ENCODE measurements at places on chromosomes 12 and 14.

GRCh38 chr14:39025810-39026627 lies 77.0 kb downstream of the SEC23A start:
- H3K36me3 ChIP-seq, result no peaks in the 10 kb centered on the region
- H3K27me3 ChIP-seq, result no peaks in the 10 kb centered on the region
- no peaks in the 10 kb centered on the region for H3K4me1 ChIP-seq
- H3K27ac ChIP-seq, result no peak overlapping the region

GRCh38 chr12:96205908-96206307 lies 11.7 kb downstream of the ELK3 start:
- H3K27ac ChIP-seq, result peak overlapping the region; percentile 43
- DNase-seq, result no peak
- H3K4me3 ChIP-seq, result no peak overlapping the region

DNA sequence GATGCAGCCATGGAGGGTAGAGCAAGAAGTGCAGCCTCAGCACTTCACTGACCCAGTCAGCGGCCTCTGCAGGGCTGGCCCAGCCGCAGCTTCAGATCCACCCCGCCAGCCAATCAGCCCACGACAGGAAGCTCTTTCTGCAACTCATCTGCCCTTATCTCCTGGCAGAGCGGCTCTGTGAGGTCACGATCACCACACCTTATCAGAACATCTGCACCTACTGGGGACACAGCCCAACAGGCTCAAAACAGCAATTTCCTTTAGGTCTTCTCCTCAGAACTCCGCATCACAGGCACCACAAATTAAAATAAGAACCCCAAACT lies 287.3 kb downstream of the BCL11B start:
- no peaks in the 10 kb centered on the region for H3K27me3 ChIP-seq
- no peak overlapping the region for H3K4me3 ChIP-seq
- DNase-seq, result no peak
- H3K36me3 ChIP-seq, result no peaks in the 10 kb centered on the region
- H3K27ac ChIP-seq, result no peak overlapping the region

- DNase-seq, result peak; percentile 70
- peaks cover 13% of the 10 kb centered on the region for H3K36me3 ChIP-seq
- H3K4me1 ChIP-seq, result peaks cover 7% of the 10 kb centered on the region
- H3K4me3 ChIP-seq, result peak overlapping the region; percentile 1
- peak overlapping the region; percentile 91 for H3K27ac ChIP-seq
Measured at GRCh38 chr12:114403690-114404066, 2.3 kb downstream of the TBX5 start.

All from heart left ventricle (tissue), 16 donors.